ENCODE measurements at places on chromosomes 6 and 20.
A peak's percentile ranks its signal among the peaks of the same experiment; 100 is the strongest.

DNA sequence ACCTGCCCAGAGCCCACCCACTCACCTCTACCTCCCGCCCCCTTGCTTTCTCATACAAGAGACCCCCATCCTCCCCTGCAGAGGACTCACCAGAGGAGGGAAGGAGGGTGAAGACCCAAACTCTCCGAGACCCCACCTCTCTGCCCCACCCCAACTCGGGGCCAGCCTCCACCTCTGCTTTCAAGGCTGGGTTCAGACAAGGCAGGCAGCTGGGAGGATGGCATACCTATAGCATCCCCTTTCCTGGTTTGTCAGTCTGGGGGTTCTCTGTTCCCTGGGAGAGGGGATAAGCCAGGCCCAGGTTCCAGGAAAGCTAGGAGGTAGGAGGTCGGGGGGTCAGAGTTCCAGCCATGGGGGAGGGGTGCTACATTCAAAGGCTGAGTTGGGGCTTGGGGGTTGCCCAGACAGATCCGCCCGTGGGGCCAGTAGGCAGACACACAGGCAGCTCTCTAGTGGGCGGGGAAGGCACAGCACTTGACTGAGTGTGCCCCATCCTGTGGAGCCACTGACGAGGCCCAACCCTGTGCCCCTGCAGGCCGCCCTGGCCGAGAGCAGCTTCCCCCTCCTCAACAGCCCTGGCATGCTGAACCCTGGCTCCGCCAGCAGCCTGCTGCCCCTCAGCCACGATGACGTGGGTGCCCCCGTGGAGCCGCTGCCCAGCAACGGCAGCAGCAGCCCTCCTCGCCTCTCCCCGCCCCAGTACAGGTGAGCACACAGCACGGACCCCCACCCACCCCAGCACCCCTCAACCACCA, 40.8 kb upstream of the MDFI start:
- no peak for DNase-seq

GRCh38 chr6:113632220-113632864, 224.8 kb upstream of the MARCKS start:
- peak; percentile 95 for DNase-seq

DNA sequence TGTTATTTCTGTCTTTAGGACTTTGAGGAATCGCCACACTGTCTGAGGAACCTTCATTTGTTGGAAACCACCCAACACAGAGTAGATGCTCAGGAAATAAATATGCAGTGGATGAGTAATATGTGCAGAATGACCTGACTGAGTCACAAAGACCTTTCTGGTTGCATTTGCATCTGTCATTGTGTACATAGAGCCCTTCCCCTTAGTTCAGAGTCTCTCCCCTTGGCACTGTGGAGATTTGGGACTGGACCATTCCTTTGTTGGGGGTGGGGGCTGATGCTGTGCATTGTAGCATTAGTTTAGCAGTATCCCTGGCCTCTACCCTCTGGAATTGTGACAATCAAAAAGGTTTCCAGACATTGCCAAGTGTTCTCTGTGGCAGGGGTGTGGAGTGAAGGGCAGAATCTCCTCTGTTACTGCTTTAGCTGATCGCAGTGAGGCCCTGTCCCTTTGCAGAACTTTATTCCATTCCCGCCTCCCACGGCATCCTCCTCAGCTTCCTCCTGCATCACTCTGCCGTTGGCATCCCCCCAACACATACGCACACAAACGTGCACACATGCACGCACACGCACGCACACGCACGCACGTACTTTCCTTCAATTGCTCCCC, 64.5 kb downstream of the EYA2 start:
- DNase-seq: peak; percentile 81

DNA sequence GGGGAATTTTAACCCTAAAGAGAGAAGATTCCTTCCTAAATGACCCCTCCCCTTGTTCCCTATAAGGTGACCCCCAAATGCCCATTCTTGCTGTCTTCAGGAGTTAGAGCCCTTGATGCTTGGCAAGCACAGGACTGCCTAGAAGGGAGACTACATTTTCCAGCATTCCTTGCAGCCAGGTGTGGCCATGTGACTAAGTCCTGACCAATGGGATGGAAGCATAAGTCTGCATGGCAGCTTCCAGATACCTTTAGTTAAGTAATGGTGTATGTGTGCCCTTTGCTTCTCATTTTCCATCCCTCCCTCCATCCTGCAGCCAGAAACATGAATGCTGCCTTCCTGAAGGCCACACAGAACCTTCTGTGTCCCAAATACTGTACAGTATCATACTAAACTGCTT, 5.5 kb downstream of the BFSP1 start:
- DNase-seq: peak; percentile 64

All from kidney tubule cell (primary cell).